NCI-H1694 (cell line): ENCODE measurements at places on chromosomes 3 and 15.

DNA sequence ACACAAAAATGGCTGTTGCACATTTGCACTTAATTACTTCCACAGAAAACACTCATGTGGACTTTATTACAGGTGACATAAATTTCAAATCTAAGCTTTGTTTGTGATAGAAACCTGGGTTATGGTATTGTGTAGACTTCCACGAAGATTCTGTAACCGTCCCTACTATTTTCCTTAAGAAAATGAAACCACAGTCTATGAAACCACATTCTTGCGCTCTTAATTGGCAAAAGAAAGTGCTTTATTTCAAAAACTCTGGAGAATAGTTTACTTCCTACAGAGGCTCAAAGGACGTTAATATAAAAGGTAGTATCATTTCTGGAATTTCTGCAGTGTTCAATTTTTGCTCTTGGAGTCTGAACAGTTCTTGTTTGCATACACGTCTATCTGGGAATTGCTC lies 123.4 kb downstream of the TIGIT start:
- no peak for DNase-seq

DNA sequence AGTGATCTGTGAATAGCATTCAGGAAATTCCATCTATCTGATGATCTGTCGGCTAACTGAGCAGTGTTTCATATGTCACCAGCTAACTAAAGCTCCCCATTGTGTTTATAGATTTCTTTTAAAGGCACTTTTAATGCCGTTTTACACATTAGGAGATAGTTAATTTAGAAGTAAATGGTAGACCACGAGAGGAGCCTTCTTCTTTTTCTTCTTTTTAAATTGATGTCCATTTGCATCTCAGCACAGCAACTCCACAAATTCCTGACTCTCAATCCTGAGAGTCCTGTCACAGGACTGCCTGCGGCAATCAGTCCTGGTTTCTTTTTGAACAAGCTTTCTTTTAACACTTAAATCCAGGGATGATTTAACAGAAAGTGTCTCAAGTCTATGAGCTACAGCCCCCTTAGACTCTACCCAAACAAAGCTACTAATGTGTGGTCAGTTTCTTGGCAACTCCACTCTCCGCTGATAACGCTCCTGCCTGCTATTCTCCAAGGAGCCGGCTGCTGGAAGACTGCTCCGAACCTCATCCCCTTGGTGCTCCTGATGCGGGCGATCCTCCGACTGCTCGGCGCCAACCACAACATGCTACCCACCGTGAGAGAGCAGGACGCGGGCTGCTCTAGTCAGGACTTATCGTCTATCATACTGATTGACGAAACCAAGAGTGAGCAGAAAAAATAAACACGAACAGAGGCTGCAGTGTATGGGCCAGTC lies 421.4 kb downstream of the MECOM start:
- no peak for DNase-seq

- no peak for DNase-seq
Observed at GRCh38 chr15:29091666-29092065, 178.0 kb downstream of the NSMCE3 start.

DNA sequence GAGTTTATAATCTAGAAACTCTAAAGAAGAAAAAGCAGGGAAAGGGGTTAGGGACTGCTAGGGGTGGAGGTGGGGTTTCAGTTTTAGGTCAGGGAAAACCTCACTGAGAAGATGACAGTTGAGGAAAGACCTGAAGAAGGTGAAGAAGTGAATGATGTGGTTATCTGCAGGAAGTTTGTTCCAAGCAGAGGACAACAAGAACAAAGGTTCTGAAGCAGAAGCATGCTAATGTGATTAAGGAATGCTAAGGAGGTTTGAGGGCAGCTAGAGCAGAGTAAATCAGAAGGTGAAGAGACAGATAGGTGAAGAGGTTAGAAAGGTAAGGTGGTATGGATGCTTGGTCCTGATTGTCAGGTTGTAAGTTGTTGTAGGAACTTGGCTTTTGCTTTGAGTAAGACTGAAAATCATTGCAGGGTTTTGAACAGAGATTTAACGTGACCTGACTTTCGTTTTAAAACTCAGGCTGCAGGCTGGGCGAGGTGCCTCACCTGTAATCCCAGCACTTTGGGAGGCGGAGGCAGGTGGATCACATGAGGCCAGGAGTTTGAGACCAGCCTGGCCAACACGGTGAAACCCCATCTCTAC lies 8.6 kb downstream of the OXSR1 start:
- no peak for DNase-seq

DNA sequence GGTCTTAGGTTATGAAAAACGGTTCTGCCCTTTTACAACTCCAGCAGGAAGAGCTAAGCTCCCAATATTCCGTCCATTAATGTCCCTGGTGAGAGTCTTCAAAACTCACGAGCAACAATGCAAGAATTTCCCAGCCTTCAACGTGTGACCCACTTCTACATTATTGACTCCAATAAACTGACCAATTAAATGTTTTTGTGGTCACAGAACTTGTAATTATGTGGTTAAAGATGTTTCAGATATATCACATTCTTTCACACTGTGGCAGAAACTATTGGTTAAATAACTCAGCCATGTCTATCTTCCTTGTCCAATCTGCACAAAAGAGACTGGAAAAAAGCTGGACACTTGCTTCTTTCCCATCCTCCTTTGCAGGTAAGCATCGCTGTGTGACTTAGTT lies 286.6 kb upstream of the ADAMTS9 start:
- no peak for DNase-seq

- DNase-seq: no peak
Observed at GRCh38 chr3:132872711-132873110, 150.5 kb upstream of the NPHP3 start.

DNA sequence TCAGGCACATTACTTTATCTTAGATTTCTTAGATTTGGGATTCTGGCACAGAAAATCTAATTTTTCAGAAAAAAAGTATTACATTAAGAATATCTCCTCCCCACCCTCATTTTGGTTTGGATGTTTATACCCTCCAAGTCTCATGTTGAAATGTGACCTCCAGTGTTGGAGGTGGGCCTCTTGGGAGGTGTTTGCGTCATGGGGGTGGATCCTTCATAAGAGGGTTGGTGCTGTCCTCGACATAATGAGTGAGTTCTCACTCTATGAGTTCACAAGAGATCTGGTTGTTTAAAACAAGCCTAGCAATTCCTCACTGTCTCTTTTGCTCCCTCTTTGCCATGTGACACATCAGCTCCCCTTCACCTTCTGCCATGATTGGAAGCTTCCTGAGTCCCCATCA lies 45.6 kb upstream of the WWTR1 start:
- no peak for DNase-seq

DNA sequence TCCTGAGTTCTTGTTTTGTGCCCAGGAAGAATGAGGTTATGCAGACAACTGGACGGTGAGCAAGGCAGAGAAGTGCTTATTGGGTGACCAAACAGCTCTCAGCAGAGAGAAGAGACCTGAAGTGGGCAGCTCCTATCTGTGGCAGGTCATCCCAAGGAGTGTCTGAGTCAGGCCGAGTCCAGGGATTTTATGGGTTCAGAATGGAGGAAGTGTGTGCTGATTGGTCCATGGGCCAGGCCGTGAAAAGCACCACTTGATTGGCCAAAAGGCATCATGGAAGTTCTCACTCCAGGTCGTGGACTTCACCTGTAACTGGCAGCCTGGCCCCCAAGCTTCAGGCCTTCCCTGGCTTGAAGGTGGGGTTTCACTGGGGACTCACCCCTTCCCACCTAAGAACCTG lies 74.5 kb downstream of the NR1D2 start:
- DNase-seq: no peak

DNA sequence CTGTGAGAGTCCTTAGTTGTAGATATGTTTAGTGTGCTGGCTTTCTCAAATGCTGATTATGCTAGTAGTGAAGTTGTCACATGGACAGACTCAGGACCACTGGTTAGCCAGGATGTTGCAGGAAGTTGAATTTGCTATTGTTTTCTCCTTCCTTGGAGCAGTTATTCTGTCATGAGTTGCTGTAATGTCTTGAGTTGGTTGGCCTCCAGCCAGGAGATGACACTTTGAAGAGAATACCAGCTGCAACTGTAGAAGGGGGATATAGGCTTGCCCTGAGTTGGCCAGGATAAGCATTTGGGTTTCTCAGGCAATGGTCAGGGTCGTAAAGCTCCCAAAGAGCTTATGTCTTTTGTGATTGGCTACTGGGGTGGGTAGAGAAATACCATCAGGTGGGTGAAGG lies 206.7 kb downstream of the ZNF621 start:
- DNase-seq: no peak

GRCh38 chr3:14513566-14514322 lies 26.4 kb downstream of the GRIP2 start:
- DNase-seq: no peak

GRCh38 chr15:96692826-96693225 lies 362.3 kb downstream of the NR2F2 start:
- DNase-seq: no peak

- no peak for DNase-seq
Observed at GRCh38 chr3:119636249-119636648, 24.1 kb downstream of the POPDC2 start.

- no peak for DNase-seq
Observed at GRCh38 chr3:100403362-100404249, 2.3 kb downstream of the LNP1 start.

DNA sequence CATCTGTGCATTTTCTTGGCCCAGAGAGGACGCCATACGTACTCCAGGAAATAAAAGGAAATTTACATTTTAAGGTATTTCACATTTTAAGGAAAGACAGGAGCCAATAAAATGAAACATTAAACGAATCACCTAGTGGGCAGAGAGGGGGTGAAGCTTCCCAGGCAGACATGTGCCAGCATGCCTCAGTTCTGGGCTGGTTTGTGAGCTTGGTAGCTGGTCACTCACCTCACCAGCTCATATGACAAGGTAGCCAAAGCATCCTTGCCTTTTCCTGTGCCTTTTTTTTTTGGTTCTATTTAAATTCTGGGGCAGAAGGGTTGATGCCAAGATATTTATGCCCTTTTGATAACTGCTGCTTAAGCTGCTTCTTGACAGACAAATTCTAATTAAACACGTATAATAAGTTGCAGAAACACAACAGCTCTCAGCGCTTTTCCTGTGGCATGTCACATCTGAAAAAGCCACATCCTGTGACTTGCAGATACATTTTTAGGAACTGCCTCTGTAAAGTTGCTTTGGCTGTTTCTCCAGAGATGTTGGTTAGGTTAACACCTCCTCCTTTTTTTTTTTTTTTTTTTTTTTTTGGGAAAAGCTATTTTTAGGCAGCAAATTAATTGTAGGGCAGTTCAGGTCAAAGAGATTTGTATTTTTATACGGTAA lies 218.6 kb downstream of the PDCD6IP start:
- DNase-seq: no peak

GRCh38 chr3:149871855-149872254 lies 58.8 kb downstream of the RNF13 start:
- DNase-seq: no peak

GRCh38 chr15:101509279-101509678 lies 19.8 kb upstream of the PCSK6 start:
- DNase-seq: no peak

DNA sequence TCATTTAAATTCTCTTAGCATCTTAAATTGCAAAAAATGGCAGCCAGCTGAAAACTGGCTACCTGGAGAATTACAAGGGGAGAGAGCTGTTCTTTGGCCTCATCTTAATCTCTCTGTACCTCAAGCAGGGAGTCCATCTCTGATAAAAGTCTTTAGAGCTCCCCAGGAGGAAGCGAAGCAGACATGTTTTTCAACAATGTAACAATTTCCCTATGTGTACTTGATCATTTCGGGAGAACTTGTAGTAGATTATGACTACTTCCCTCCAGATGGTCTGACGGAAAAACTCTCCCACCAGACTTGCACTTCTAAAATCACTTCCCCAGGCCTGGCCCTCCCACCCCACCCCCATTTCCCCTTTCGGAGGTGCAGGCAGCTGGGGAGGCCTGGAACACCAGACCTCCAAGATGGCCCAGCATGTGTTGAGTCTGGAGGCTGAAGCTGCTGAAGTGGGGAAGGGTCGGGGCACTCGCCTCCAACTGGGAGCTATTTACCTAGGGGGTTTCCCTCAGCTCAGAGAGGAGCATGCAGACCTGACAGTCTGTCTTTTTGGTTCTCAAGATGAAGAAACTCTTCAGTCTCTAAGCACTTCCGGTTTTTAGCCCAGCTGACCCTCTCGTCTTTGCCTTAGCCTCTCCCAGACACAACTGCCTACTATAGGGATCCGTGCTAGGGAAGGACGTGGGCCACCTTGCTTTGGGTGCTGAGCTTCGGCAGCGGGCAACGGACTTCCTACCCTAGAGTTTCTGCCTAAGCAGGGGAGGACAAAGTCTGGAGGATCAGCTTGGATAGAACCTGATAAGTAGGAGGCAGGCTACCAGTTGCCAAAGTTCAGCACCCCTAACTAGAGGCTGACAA lies 164.0 kb upstream of the TBL1XR1 start:
- no peak for DNase-seq

DNA sequence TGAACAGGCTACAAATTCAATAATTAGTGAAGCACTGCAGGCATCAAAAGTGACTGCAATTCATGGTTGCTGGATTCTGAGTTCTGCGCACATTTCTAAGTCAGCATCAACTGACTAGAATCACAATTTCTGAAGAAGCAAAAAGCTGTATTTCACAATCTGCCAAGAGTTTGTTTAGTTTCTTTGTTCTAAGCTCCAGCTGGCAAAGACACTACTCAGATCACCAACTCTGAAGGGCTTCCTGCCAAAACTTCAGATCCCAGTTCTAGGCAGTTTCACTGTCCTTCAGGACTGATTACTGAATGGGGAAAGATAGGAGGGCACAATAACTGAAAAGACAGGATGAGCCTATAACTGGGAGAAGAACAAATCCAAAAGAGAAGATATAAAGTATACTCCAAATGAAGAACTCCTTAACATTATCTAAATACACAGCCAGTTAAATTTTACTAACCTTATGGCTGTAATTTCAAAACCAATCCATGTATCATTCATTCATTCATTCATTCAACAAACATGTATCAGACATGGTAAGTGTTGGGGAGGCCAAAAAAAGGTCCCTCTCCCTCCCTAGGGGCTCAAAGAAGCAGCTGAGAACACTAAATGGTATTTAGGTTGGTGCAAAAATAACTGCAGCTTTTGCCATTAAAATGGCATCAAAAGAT lies 17.1 kb downstream of the TJP1 start:
- no peak for DNase-seq

GRCh38 chr15:70486012-70486411 lies 277.3 kb downstream of the UACA start:
- DNase-seq: no peak

- no peak for DNase-seq
Observed at GRCh38 chr3:116743062-116743461, 33.5 kb downstream of the TUSC7 start.

GRCh38 chr3:188574885-188575284 lies 420.9 kb downstream of the LPP start:
- no peak for DNase-seq

GRCh38 chr15:39251413-39252133 lies 329.3 kb upstream of the THBS1 start:
- DNase-seq: no peak

GRCh38 chr15:88207565-88207964 lies 49.0 kb downstream of the NTRK3 start:
- DNase-seq: no peak

GRCh38 chr15:73826711-73827251 lies 46.6 kb upstream of the TBC1D21 start:
- DNase-seq: no peak
